ENCODE measurements at places on chromosomes 16 and 17. TPM values are rescaled to one million over a fixed set of nuclear protein-coding genes. Genes with fewer than 3 reads are reported as not detected.

DNA sequence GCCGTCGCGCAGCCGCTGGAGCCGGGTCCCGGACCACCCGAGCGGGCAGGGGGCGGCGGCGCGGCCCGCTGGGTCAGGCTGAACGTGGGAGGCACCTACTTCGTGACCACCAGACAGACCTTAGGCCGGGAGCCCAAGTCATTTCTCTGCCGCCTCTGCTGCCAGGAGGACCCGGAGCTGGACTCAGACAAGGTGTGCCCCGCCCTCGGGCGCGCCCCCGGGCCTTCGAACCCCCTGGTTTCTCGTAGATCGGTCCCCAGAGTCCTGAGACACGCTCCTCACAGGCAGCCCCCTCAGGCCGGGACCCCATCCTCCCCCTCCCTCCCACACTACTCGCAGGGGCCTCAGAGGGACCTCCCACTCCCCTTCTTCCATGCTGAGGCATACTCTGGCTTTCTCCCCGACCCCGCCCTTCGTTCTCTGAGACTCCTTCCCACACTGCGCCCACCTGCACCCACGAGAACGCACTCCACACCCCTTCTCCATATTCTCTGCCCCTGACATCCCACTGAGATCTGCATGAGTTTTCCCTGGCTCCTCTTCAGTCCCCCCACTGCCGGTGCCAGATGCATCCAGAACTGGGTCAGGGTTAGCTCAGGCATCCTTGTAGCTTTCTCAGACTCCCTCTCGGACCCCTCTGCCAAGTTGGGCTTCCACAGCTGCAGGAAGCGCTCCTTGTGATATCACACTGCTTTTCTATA, 523 bp downstream of the KCTD2 start:
- H3K27ac ChIP-seq = peak overlapping the region; percentile 73
- peaks cover 2% of the 10 kb centered on the region for H3K4me1 ChIP-seq
- H3K27me3 ChIP-seq = no peaks in the 10 kb centered on the region
- DNase-seq = peak; percentile 61

GRCh38 chr16:55113210-55113609, 182.5 kb downstream of the IRX5 start:
- no peak overlapping the region for H3K4me3 ChIP-seq
- H3K27me3 ChIP-seq = no peaks in the 10 kb centered on the region
- DNase-seq = no peak
- H3K27ac ChIP-seq = no peak overlapping the region
- H3K4me1 ChIP-seq = no peaks in the 10 kb centered on the region

DNA sequence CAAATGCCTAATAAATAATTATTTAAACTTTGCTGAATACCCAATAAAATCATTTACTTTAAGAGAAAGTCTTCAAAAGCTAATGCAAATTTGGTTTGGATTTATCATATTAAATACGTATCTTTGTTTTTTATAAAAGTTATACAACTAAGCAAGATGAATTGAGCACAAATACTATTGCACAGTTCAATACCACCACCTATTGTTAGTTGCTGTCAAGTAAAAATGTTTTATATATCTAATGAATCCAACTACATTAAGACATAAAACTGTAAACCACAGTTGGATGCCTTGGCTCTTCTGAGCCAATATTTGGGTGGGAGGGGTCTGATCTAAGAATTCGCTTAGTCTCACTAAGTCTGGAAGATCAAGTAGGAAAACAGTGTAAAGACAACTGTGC, 7.7 kb downstream of the FBXL20 start:
- H3K36me3 ChIP-seq = no peaks in the 10 kb centered on the region
- no peak for DNase-seq
- no peak overlapping the region for H3K27ac ChIP-seq
- H3K27me3 ChIP-seq = no peaks in the 10 kb centered on the region
- H3K4me3 ChIP-seq = no peak overlapping the region

- no peak overlapping the region for H3K27ac ChIP-seq
- H3K4me3 ChIP-seq = no peak overlapping the region
- no peaks in the 10 kb centered on the region for H3K27me3 ChIP-seq
- no peak for DNase-seq
- H3K4me1 ChIP-seq = peaks cover 23% of the 10 kb centered on the region
Measured at GRCh38 chr16:2150418-2151187, 2.2 kb downstream of the RAB26 start.

DNA sequence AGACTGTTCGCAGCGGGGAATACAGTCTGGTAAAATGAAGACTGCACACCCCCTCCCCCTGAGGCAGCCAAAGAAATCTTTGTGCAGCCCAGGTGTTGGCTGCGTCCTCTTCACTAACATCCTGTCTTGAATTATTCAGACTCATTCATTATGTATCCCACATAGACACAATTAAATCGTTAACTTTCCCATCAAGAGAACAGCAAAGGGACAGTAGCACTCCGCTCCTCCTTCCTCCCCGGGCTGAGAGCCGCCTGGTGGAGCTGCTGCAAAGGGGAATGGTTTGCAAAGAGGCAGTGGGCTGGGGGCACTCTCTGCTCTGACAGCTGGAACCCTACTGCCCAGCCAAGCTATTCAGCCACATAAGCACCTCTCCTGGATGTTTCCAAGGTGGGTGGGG, 290.0 kb upstream of the SOX9 start:
- DNase-seq = no peak
- no peaks in the 10 kb centered on the region for H3K27me3 ChIP-seq
- H3K4me1 ChIP-seq = no peaks in the 10 kb centered on the region

DNA sequence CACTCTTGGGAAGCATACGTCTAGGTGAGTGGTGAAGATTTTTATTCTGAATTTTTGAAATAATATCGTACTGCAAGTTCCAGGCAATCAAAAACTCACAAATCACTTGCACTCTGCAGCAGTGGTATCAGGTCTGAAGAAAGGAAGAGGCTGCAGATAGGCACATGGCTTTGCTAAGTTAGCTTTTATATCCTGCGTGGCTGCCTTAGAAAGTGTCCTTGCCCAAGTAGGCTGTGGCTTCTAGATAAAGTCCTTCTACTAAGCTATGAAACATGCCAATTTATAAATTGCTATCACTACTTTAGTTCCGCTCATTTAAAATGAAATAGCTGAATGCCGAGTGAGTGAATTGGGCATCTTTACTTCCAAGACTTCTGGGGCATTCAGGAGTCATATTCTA, 17.9 kb downstream of the WWOX start:
- H3K27me3 ChIP-seq = no peaks in the 10 kb centered on the region
- H3K4me1 ChIP-seq = peaks cover 6% of the 10 kb centered on the region
- DNase-seq = no peak
- no peaks in the 10 kb centered on the region for H3K36me3 ChIP-seq

- DNase-seq = no peak
- no peaks in the 10 kb centered on the region for H3K4me1 ChIP-seq
- H3K4me3 ChIP-seq = no peak overlapping the region
- H3K27ac ChIP-seq = no peak overlapping the region
- H3K27me3 ChIP-seq = no peaks in the 10 kb centered on the region
Measured at GRCh38 chr16:69049603-69050375, 55.7 kb upstream of the HAS3 start.

- H3K36me3 ChIP-seq = no peaks in the 10 kb centered on the region
- H3K4me3 ChIP-seq = no peak overlapping the region
- no peak overlapping the region for H3K27ac ChIP-seq
- peaks cover 7% of the 10 kb centered on the region for H3K4me1 ChIP-seq
- peak; percentile 59 for DNase-seq
Measured at GRCh38 chr16:117379-118365, 20.8 kb downstream of the NPRL3 start.

DNA sequence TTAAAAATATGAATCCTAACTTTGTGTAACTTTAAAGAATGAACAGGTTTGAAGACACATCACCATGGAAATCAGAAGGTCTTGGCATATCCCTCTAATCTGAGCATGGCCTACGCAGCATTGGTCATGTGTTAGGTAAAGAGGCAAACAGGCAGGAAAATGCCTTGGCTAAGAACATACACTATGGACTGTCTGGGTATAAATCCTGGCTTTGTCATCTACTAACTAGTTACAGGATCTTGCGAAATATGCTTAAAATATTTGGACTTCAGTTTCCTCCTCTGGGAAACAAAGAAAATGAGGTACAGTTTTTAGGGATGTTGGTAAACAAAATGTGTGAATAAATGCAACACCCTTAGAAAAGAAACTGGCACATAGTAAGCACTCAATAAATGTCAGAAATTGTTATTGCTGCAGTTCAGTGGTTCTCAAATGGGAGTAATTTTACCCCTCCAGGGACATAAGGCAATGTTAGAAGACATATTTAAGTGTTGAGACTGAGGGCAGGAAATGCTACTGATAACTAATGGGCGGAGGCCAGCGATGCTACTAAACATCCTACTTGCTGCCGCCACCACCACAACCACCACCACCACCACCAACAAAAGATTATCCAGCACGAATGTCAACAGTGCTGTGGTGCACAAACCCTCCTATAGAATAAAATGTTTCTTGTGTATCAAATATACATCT, 770.8 kb upstream of the SOX9 start:
- H3K27me3 ChIP-seq = no peaks in the 10 kb centered on the region
- H3K36me3 ChIP-seq = no peaks in the 10 kb centered on the region
- H3K27ac ChIP-seq = no peak overlapping the region
- no peaks in the 10 kb centered on the region for H3K4me1 ChIP-seq
- no peak overlapping the region for H3K4me3 ChIP-seq

GRCh38 chr17:31660684-31661083, 198.4 kb downstream of the COPRS start:
- H3K27ac ChIP-seq = no peak overlapping the region
- no peak overlapping the region for H3K4me3 ChIP-seq
- H3K27me3 ChIP-seq = no peaks in the 10 kb centered on the region
- DNase-seq = no peak
- H3K36me3 ChIP-seq = no peaks in the 10 kb centered on the region

GRCh38 chr17:34579017-34579946, at the start of gene TMEM132E:
TMEM132E (plus strand) TSS chr17:34579582; CDS start chr17:34581077, 1,495 bp downstream.
- H3K36me3 ChIP-seq = no peaks in the 10 kb centered on the region
- peak; percentile 71 for DNase-seq
- H3K27ac ChIP-seq = no peak within 1 kb of the TSS
- H3K27me3 ChIP-seq = no peaks in the 10 kb centered on the region
- H3K4me3 ChIP-seq = peak within 1 kb of the TSS; percentile 45

DNA sequence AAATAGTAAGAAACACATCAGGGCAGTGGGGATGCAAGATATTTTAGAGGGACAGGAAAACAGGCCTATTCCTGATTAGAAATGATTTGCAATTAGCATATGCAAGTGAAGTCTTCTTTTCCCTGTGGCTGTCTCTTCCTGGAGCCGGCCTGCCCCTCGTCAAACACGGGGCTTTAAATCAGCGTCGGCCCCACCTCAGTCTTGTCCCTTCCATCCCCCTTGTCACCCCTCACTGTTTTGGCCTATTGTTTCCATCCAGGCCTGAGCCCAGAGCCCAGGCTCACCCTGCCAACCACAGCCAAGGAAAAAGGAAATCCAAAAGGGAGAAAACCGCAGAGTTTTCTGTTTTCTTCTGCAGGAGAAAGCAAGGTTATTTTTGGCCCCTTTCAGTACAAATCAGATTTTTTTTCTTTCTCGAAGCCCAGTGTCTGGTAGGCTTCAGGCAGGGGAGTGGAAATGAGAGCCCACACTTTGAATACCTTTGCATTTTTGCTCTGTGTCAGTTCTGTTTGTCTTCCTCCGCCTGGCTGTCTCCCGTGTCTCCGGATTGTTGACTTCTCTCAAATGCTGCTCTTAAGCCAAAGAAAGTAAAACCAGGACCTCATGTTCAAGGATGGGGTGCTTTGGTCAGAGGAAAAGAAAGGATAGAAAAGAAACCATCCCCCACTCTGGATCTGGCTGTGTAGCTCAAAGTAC, 399.9 kb upstream of the CDH11 start:
- peaks cover 2% of the 10 kb centered on the region for H3K4me1 ChIP-seq
- no peak for DNase-seq
- H3K27ac ChIP-seq = peak overlapping the region; percentile 67
- no peak overlapping the region for H3K4me3 ChIP-seq

DNA sequence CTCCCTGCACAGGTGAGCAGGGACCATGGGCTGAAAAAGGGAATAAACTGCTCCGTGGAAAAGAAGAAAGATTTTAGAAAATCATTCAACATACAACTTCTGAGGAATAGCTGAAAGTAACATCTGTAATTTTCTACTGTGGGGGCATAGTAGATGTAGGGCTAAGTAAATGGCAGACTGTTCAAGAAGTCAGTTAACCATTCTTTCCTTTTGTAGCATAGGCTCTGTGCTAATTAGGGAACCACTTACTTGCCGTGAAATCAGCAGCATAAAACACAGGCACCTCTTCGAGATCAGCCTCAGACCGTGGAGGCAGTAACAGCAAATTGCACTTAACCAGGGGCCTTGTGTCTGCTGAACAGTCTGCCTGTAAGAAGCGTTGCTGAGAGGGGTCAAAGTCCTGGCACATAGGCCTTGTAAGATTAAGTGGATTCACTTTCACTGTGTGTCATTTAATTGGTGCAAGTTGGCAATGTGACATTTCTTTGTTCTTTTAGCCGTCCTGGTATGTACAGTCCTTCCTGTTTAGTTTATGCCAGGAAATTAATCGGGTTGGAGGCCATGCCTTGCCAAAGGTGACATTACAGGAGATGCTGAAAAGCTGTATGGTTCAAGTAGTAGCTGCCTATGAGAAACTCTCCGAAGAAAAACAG, 10.4 kb downstream of the COG1 start:
- DNase-seq = no peak
- peaks cover 3% of the 10 kb centered on the region for H3K4me1 ChIP-seq
- no peak overlapping the region for H3K27ac ChIP-seq
- no peaks in the 10 kb centered on the region for H3K27me3 ChIP-seq

GRCh38 chr17:56694825-56695224, 101.3 kb downstream of the NOG start:
- H3K4me1 ChIP-seq = no peaks in the 10 kb centered on the region
- H3K27me3 ChIP-seq = no peaks in the 10 kb centered on the region
- no peaks in the 10 kb centered on the region for H3K36me3 ChIP-seq
- no peak for DNase-seq
- no peak overlapping the region for H3K27ac ChIP-seq

DNA sequence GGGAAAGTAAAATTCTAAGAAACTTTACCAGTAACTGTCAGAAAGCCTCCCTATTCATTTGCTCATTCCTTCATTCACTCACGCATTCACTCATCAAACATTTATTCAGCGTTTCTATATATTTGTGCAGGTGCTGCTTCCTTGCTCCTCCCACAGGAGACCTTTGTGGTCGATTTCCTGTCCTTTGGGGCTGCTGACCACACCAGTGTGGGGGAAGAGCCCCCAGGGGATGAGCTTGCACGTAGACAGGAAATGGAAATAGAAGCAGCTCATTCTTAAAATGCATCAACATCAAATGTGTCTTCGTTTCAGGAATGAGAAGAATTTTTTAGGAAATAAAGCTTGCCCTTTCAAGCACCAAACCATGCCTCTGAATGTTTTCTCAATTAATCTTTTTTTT, 9.6 kb downstream of the PIK3R6 start:
- no peak overlapping the region for H3K4me3 ChIP-seq
- no peak overlapping the region for H3K27ac ChIP-seq
- no peak for DNase-seq
- H3K27me3 ChIP-seq = no peaks in the 10 kb centered on the region

DNA sequence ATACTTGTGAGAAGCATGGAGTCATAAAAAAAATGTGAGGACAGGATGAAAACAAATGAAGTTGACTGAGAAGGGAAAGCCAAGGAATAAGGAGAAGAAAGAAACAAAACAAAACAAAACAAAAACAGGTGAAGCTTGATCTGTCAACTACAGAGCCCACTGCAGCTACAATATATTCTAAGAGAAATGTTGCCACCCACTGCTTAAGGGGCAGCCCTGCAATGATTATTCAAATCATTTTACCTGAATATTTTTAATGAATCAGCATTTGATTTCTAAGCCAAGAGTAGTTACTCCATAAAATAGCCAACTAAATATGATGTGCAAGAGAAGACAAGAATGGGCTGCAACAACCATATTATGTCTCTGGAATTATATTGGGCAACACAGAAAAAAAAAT, 252.0 kb upstream of the KIF2B start:
- no peak overlapping the region for H3K4me3 ChIP-seq
- H3K27me3 ChIP-seq = no peaks in the 10 kb centered on the region
- no peak overlapping the region for H3K27ac ChIP-seq
- no peak for DNase-seq

The CD79B gene
- 2.0 TPM for total RNA-seq

The RDM1 gene
- not detected for total RNA-seq

Measured in ovary (tissue), 10 donors.